8988T (cell line): ENCODE measurements at places on chromosomes 5 and 9.

GRCh38 chr5:95084757-95085156 is 200.1 kb downstream of the MCTP1 start:
- DNase-seq = no peak

GRCh38 chr9:121298689-121299466 is 30.9 kb downstream of the GSN start:
- no peak for DNase-seq

GRCh38 chr9:114372921-114373448 is 14.8 kb downstream of the AKNA start:
- no peak for DNase-seq

- no peak for DNase-seq
Observed at GRCh38 chr9:8030095-8030494, 230.5 kb upstream of the DMAC1 start.

- no peak for DNase-seq
Observed at GRCh38 chr9:115024925-115025535, 92.9 kb downstream of the TNC start.

DNA sequence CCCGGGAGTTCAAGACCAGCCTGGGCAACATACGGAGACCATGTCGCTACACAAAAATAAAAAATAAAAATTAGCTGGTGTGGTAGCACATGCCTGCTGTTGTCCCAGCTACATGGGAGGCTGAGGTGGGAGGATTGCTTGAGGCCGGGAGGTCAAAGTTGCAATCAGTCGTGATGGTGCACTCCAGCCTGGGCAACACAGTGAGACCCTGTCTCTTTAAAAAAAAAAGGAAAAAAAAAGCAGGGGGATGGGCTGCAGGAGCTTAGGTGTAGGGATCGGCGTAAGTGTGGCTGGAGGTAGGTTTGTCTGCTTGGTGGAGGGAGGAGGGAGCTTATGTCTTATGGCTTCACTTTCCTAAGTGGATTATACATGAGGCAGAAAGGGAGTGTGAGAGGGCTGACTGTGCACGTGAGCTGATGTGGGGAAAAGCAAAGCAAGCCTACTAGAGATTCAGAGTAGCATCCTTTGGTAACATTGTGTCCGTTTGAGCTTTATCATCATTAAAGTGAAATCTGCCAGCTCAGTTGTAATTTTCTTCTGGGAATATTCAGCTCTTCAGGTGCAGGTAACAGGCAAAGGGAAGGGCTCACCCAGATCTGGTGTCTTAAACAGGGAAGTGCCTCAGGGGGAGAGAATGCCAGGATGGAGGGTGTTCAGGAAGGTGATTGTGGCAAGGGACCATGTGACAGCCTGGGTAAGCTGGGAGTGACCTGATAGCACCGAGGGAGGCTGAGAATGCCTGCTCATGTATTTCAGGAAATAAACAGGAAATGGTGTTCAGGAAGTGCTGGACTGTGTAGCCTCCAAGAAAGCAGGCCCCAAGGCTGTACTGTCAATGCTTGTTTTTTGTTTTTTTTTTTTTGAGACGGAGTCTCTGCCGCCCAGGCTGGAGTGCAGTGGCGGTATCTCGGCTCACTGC is 17.6 kb upstream of the SETX start:
- no peak for DNase-seq

DNA sequence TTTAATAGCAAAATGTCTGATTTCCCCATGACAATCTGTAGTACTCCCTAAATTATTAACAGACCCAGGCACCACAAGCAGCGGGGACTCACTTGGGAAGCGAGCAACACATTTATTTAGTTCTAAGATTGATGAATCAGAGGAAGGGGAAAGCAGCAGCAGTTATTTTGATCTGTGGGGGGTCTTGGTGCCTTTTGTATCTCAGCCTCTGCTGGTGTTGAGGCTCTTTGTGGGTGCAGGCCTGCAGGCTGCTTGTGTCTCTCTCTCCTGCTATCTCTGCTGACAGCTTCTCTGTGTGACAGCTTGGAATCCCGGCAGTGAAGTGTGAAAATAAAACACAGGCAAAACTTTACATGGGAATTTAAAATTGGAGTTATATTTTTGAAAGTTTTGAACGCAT is 878.2 kb upstream of the DMAC1 start:
- DNase-seq = no peak

GRCh38 chr5:157575381-157576020 is at the start of gene ADAM19:
TSS of gene ADAM19 (minus strand) at chr5:157575775. CDS start at chr5:157575696, 79 bp downstream.
- peak; percentile 34 for DNase-seq

DNA sequence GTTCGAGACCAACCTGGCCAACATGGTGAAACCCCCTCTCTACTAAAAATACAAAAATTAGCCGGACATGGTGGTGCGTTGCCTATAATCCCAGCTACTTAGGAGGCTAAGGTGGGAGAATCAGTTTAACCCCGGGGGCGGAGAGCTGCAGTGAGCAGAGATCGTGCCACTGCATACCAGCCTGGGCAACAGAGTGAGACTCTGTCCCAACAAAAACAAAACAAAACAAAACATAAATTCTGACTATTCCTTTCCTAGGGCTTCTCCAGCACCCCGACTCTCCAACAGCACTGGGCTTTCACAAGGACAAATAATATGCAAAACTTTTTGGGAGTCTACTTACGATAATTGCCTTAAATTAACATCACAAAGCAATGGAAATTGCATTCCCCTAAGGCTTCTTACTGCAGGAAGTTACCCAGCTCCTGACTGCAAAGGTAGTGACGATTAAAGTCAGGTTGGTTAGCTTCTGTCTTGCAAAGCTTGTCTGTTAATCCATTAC is 15.9 kb upstream of the CDKN2AIPNL start:
- DNase-seq = no peak

GRCh38 chr5:14669975-14670374 is 5.5 kb downstream of the OTULIN start:
- DNase-seq = no peak

- no peak for DNase-seq
Observed at GRCh38 chr5:9765419-9766140, 135.4 kb upstream of the TAS2R1 start.

DNA sequence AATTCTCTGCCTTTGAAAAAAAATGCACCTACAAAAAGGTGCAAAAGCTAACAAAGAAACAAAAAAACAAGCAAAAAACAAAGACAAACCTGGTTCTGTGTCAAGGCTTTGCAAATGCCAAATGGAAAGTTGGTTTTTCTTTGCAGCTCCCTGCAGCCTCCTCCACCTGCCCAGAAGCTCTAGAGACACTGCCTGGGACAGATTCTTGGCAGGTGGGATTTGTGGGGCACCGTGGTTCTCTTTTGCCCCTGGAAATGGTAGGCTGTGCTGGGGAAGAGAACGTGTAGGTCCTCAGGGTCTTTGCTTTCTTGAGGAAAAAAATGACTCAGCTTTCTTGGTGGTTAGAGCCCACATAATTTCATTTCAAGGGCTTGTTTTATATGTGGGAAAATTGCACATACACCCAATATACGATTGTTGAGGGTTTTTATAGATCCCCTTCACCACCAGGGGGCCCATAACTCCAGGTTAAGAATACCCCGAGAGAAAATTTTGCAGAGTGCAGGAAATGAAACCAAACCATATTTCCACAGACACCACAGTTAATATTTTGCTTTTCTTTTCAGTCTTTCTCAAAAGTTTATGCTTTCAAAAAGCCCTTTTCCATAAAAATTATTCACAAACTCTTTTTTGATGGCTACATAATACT is 58.7 kb downstream of the NXNL2 start:
- no peak for DNase-seq

- no peak for DNase-seq
Observed at GRCh38 chr5:82327941-82328340, 49.8 kb upstream of the RPS23 start.

DNA sequence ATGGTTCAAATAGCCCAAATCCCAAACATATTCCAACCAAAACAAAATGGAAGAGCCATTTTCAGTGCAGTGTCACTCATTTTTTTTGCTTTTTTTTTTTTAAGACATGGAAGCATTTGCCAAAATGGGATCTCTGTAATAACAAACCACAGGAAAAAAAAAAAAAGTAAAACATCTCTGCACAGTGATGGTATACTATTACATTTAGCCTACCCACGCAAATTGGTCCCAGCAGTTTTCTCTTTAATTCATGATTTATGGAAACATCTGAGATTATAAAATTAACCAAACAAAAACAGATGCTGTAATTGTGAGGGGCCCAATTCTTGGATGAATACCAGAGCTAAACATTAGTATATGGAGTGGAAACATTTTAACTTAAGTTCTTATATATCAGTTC is 566.6 kb downstream of the ZNF608 start:
- DNase-seq = no peak

GRCh38 chr9:121260457-121261106 is 7.4 kb upstream of the GSN start:
- no peak for DNase-seq

DNA sequence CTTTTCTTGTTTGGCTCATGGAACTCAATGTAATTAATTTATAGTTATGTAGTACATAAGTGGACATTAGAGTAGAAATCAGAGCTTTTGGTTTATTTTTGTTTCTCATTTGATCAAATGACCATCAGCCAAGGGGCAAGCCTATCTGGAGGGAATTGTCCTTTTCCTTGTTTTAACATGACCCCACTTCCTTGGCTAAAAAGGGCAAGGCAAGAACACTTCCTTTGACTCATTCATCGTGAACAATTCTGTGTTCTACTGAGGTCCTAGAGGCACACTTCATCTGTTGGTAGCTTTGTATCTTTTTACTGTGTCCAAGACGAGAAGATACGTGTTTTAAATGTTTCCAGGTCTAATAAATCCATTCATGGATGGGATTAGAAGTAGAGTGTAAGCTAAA is 148.9 kb downstream of the ARHGEF28 start:
- DNase-seq = no peak

- DNase-seq = no peak
Observed at GRCh38 chr5:69502367-69502766, 9.8 kb downstream of the OCLN start.

- DNase-seq = no peak
Observed at GRCh38 chr9:23674016-23674585, 151.9 kb downstream of the ELAVL2 start.

DNA sequence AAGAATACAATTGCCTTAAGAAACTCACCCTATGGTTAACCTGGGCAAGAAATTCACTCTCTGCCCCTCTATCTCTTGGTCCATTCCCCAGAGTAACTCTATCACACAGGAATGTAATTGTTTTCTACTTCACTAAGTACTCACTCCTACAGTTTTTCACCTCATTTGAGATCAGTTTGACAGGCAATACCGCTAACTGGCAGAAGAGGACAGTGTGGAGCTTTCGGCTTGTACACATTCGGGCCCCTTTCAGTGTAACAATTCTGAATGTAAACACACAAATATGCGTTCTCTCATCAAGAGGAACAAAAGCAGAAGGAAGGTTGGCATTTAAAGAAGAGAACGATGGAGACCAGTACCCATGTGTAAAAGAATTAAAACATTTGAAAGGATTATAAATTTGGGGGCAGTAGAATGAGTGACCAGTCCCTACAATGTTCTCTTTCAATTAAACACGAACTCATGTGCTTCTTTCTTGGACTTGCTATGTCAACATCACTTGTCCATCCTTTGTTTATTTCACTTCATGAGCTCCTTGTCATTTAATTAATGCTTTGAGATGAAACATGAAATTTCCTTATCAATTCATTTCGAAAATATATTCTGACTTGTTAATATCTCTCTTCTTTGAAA is 188.5 kb upstream of the GRAMD2B start:
- peak; percentile 17 for DNase-seq

GRCh38 chr5:138867011-138867410 is 8.1 kb downstream of the LRRTM2 start:
- DNase-seq = no peak

DNA sequence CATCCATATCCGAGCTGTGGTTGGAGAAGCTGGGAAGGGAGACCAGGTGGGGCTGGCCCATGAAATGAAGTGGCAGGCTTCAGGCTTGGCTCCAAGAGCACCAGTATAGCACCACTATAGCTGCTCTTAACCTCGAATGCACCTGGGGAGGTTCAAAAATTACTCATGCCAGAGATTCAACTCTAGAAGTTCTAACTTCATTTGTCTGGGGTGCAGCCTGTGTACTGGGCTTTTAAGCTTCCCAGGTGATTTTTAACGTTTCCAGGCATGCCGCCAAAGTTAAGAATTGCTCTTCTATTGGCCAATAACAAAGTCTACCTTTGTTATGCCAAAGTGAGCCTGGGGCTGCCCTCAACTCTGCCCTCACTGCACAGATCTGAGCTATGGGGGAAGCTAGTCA is 458 bp downstream of the PRSS3 start:
- no peak for DNase-seq

GRCh38 chr9:112006361-112007020 is 109.9 kb downstream of the UGCG start:
- no peak for DNase-seq

DNA sequence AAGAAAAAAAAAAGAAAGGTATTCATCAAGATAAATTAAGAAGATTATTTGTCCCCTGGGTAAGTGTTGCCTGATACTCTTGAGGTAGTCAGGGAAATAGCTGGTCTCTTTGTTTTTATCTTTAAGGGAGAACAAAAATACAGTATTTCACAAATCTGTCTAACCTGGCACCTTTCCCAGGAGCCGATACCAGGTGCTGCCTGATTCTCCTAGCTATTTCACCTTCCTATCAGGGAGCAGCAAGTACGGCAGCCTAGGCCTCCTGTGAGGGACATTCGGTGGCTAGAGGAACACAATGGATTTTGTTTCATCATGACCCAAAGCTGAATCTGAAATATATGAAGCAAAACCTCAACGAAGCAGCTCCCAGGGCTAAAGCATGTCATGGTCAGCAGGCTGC is 86.0 kb downstream of the TARS1 start:
- no peak for DNase-seq

DNA sequence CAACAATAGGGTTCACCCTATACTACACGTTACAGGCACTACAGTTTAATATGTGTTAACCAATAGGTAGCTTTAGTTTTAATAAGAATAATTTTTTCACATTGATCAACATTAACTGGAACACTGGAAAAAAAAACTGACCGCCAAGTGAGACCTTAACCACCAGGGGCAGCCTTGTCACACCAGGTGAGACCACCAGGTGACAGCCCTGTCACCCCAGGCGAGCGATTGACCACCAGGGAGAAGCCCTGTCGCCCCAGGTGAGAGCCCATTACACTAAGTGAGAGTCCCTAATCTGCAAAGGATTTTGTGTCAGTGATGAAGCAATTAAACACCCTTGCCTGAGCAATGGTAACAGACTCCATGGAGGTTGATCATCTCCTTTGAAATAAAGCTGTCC is 75.4 kb upstream of the SYK start:
- DNase-seq = no peak

- DNase-seq = no peak
Observed at GRCh38 chr5:91079037-91079436, 304.1 kb downstream of the ARRDC3 start.

GRCh38 chr9:2765250-2765880 is 48.1 kb downstream of the KCNV2 start:
- DNase-seq = no peak
